ENCODE measurements at places on chromosomes 1 and 21.

GRCh38 chr1:7372477-7373120, 398.5 kb upstream of the VAMP3 start:
- no peak for DNase-seq

GRCh38 chr1:232984577-232985425, 34.4 kb downstream of the NTPCR start:
- no peak for DNase-seq

DNA sequence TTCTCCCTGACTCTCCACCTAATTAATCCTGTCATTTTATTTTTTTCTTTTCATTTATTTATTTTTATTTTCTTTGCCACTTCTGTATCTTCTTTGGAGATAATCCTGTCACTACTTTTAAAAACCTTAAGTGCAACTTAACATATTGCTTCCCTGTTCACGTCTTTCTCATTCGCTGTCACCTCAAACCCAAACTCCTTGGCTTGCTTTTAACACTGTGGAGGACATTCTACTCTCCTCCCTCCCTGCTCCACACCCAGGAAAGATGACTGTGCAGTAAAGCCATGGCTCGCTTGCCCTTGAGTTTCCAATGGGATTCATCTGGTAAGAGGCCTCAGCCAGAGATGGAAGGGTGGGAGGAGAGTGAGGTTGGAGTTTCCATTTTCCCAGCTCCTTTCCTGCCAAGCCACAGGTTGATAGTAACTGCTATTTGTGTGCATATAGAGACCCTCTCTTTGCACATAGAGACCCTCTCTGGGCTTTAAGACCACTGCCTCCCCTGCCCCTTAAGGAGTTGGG, 6.4 kb upstream of the BRWD1 start:
- DNase-seq = no peak

DNA sequence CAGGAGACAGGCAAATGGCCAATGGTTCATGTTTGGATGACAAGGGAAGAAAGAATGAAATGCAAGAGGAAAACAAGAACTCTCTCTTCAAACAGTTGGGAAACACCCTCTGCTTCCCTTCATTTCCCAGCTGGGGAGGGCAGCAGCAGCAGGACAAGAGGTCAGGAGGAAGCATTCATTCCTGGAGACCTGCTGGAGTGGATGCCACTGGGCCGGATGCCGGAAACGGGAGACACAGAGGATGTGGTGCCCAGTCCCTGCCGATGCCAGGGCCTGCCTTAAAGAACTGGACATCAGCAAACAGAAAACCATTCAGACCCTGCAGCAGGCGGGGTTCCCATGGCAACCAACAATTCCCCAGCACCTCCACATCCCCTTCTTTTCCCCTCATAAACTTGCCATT, 102.3 kb upstream of the ZNF648 start:
- no peak for DNase-seq

GRCh38 chr1:19076841-19077616, 120.6 kb upstream of the IFFO2 start:
- peak; percentile 78 for DNase-seq

DNA sequence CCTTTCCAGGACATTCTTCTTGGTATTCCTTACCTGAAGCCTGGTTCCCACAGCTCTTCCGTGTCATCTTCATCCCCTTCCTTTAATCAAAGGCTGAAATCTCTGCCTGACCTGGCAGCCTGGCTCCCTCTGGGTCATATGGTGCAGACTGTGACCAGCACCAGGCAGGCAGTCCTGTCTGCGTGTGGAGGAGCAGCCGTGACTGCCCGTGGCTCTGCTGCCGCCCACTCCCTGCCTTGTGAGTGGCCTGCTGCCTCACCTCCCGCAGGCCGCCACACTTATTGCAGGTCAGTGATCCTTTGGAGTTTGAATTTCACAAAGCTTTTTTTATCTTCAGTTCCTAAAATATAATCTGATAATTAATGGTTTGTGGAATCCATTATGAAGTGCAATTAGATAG, 36.2 kb upstream of the EPHA8 start:
- no peak for DNase-seq

DNA sequence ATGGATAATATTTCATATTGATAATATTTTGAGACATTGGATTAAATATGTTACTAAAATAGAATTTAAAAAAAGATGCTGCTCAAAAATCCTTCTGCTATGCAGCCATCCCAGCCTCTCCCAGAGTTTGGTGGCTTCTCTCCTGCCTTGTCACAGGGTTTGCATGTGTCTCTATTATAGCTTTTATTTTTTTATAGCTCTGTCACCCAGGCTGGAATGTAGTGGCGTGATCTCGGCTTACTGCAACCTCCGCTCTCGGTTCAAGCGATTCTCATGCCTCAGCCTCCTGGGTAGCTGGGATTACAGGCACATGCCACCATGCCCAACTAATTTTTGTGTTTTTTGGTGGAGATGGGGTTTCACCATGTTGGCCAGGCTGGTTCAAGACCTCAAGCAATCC, 50.7 kb upstream of the ID3 start:
- no peak for DNase-seq

DNA sequence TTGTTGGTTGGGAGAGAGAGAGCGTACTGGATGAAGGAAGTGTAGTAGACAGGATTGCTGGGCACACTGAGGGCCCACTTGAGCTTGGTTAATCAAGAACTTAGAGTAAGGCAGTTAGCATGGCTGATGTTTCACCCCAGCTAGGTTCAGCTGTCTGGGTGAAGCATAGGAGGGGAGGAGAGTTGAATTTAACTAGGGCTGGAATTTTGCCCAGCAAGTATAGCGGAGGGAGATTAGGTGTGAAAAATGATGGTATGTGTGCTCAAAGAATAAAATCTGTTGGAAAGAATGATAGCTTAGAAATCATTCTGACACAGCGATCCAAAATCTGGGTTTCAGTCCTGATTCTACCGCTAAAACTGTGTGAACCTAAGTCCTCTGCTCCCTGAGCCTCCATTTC, 461.5 kb upstream of the PROX1 start:
- DNase-seq = no peak

GRCh38 chr1:184270556-184270955, 116.3 kb upstream of the C1orf21 start:
- DNase-seq = no peak

DNA sequence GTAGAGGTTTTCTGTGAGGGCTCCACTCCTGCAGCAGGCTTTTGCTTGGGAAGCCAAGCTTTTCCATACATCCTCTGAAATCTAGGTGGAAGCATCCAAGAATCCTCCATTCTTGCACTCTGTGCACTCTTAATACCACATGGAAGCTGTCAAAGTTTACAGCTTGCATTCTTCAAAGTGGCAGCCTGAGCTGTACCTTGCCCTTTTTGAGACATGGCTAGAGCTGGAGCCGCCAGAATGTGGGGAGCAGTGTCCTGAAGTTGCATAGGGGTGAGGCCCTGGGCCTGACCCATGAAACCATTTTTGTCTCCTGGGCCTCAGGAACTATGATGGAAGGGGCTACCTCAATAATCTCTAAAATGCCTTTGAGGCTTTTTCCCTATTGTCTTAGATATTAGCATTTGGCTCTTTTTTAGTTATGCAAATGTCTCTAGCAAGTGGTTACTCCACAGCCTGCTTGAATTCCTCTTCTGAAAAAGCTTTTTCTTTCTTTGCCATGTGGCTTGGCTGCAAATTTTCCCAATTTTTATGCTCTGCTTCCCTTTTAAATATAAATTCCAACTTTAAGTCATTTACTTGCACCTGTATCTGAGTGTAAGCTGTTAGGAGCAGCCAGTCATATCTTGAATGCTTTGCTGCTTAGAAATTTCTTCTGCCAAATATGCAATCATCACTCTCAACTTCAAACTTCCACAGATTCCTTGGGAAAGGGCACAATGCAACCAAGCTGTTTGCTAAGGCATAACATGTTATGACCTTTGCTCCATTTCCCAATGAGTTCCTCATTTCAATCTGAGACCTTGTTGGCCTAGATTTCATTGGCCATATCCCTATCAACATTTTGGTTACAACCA, 92.1 kb upstream of the ARTN start:
- DNase-seq = no peak

GRCh38 chr1:30618335-30618747, 105.0 kb downstream of the MATN1 start:
- DNase-seq = no peak

GRCh38 chr1:243723050-243723449, 127.0 kb downstream of the AKT3 start:
- no peak for DNase-seq

GRCh38 chr1:30885570-30886522, 22.7 kb downstream of the SDC3 start:
- no peak for DNase-seq

DNA sequence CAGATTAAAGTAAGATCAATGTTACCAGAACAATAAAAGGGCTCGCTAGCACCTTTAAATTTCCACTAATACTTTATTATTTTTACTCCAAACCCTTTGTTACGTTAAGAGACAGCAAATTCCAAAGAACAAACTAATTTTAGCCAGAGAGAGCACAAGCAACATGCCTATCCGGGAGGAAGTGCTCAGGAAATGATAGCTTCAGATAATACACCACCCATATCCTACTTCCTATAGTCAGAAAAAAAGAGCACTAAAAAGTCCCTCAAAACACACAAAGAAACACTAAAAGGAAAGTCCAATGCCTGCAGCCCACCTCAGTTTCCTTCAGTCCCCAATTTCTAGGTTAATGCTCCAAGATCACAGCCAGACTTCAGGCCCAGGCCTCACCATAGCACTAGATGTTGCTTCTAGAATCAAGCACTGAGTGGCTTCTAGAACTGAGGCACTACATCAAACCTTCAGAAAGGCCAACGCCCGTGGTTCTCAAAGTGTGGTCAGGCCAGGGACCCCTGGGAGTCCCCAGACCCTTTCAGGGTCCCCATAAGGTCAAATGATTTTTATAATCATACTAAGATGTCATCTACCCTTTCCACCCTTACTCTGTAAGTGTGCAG, 142.6 kb downstream of the PSMG1 start:
- no peak for DNase-seq

DNA sequence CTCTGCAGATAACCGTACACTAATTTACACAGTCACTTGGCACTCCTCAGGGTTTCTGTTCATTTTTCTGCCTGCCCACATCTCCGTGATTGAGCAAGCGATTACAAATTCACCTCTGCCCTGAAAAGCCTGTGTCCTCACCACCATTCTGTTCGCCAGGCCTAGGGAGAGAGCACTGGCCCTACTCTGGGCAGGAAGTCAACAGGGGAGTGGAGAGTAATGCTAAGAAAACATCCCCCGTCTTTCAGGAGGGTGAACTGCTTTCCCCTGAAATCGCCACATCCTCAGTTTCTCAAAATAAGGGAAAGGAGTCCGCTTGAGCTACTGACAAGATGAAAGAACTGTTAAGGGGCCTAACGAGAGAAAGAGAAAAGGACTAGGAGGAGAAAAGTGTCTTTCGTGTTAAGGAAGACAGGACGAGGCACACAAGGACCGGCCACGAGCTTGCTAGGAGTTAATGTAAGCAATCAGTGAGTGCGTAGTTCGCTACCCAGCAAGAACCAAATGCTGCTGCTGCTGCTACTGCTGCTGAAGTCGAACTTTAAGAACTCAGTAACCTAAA, 632 bp downstream of the PEX19 start:
- DNase-seq = no peak

- no peak for DNase-seq
Measured at GRCh38 chr1:166379447-166379846, 212.6 kb upstream of the FAM78B start.

DNA sequence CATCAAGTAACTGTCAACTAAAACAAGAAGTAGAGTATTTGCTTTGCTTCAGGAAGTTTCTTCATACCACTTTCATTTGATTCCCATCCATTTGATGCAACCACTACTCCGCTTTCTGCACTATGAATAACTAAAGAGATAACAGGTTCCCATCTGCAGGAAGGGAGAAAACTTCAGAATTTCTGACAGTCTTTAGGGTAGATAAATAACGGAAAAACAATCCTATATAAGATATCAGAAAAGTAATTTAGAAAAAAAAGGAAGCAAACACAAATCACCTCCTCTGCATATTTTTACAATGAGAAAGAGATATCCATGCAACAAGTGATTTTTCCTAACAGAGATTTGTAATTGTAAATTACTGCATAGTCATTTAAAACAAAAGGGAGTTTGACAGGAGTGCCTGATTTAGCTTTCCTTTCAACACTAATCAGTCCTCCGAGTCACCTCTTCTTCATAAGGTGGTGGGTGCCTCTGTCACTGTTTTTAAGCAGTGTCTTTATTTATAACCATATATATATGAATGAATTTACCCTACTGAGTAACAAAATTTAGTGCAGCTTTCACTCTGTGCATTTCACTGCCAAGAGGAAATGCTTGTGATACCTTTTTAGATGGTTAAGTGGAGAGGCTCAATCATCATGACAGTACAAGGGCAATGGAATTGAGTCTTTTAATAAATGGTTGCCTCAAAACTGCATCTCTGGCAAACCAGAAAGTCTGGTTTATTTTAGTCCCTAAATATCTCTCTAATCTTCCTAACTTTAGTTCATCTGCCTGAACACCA, 1920.4 kb downstream of the MRPL39 start:
- DNase-seq = no peak

GRCh38 chr1:153577624-153578051, 12.0 kb upstream of the S100A2 start:
- DNase-seq = no peak

DNA sequence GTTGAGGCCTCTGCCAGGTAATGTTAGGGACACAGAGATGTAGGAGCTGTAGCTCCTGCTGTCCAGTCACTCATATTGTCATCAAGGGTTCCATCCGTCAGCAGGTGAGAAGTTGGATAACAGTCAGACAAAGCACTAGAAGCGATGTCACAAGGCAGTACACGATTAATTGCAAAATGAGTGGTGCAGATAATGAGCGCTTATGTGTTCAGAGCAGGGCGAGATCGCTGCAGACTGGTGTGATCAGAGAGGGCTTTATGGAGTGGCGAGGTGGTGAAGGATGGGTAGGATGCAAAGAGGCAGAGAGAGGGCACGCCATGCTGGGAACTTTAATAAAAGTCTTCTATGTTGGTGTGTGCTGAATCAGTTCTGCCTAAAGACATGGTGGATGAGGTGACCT, 8.8 kb downstream of the TMCC2 start:
- DNase-seq = no peak

DNA sequence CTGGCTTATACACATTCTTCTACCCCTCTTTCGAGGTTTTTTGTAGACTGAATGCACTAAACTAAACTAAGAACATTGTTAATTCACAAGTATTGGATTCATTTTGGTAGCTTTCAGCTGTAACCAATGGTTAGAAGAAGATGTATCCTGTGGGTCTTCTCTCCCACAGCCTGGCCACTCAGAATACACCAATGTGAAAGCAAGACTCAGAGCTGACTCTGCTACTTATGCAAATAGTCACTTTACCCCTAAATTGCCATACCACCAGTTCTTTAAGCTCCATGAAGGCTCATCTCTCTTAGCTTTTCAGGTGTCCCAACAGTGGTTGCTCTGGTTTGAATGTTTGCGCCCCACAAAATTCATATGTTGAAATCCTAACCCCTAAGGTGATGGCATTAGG, 60.1 kb downstream of the RGS13 start:
- DNase-seq = no peak

All from breast epithelium (tissue), 4 donors.